GM13976 (cell line): ENCODE measurements at places on chromosomes 3 and 15.

DNA sequence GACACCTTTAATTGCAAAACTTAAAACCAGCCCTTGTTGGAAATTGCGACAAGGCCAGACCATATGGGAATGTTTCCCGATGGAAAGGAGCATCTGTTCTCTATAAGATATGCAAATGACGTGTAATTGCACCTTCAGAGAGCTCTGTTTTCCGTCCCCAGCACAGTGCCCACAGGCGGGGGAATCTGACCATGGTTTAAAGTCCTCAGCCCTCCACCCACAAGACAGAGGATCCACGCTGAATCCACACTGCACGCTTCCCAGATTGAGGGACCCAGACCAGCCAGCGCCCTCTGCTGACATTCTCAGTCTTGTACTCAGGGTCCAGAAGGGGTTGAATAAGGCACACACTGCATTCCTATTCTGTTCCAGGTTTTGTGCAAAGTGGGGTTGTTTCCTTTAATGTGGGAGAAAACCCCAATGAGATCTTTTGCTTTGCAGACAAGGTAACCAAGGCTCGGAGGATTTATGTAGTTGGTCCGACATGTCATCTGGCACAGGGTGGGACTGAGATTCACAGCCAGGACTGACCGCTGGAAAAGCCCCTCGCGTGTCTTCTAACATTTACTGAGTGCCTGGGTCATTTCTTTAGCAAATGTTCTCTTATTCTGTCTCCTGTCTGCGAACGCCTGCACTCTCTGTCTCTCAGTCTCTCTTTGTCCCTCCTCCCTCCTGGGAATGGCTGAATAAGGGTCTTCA lies 36.8 kb upstream of the KLHL25 start:
- DNase-seq = peak; percentile 47

DNA sequence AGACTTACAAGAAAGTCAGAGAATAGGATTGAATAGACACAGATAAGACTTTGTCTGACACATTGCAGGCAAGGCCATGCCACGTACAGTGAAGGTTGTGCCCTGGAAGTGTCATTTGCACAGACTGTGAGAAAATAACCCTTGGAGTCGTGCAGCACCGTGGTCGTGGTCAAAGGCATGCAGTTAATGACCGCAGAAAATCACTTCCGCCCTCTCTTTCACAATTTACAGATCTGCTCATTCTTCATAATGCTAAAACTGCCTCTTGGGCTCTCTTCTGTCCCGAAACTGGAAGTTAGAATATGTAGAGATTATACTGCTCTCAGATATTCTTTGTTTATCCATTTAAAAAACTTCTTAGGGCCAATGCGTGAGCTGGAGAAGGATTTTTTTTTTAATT lies 73.2 kb upstream of the CTXND1 start:
- no peak for DNase-seq

- no peak for DNase-seq
Observed at GRCh38 chr3:196008929-196009328, 73.0 kb downstream of the TFRC start.

GRCh38 chr3:175585898-175586297 lies 726.8 kb downstream of the NAALADL2 start:
- DNase-seq = no peak

- DNase-seq = no peak
Observed at GRCh38 chr15:71658036-71658435, 152.3 kb upstream of the NR2E3 start.

DNA sequence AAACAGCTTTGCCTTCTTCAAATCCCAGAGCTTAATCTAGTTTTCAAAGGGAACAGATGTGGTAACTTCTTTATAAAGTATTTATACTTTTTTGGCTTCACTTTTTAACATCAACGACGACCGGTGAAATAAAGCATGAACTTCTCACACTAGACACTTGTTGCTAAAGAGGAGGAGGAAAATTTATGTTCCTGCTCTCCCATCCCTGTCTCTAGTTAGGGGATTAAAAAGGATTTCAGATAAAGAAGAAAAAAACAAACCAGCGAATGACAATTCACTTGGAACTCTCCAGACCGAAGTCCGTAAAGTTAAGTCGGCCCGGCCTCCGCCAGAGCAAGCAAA lies 672 bp downstream of the NEDD4 start:
- no peak for DNase-seq

- no peak for DNase-seq
Observed at GRCh38 chr3:65625305-65625704, 413.4 kb downstream of the MAGI1 start.

- no peak for DNase-seq
Observed at GRCh38 chr3:14478956-14479550, 61.1 kb downstream of the GRIP2 start.

- no peak for DNase-seq
Observed at GRCh38 chr15:80459380-80459779, 55.2 kb downstream of the ARNT2 start.

DNA sequence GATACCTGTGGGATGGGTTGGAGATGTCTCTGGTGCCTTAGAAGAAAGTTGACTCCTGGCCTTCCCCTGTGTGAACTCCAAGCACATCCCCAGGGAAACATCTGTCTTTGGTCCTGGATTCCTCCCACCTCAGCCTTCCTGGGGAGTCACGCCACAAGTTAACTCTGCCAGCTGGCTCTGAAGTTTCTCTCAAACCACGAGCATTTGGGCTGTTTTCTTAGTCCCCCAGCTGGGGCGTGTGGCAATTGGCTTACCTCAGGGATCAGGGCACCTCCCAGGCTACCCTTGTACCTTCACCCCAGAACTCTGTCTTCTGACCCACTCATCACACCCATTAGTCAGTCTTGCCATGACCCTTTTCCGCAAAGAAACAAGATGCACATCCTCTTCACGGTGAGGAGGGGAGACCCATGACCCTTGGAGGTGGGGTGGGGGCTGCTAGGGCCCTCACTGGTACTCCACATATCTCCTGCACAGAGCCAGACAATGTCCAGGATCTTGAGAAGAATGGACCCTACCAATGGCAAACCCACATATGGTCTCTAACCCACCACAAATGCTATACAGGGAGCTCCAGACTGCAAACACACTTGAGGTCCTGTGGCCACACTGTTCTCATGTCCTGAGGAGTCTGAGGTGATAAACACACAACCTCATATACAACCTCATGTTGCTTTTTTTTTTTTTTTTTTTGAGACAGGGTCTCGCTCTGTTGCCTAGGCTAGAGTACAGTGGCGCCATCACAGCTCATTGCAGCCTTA lies 3.9 kb downstream of the NEIL1 start:
- no peak for DNase-seq

GRCh38 chr3:189393598-189393997 lies 221.8 kb downstream of the TPRG1 start:
- no peak for DNase-seq

DNA sequence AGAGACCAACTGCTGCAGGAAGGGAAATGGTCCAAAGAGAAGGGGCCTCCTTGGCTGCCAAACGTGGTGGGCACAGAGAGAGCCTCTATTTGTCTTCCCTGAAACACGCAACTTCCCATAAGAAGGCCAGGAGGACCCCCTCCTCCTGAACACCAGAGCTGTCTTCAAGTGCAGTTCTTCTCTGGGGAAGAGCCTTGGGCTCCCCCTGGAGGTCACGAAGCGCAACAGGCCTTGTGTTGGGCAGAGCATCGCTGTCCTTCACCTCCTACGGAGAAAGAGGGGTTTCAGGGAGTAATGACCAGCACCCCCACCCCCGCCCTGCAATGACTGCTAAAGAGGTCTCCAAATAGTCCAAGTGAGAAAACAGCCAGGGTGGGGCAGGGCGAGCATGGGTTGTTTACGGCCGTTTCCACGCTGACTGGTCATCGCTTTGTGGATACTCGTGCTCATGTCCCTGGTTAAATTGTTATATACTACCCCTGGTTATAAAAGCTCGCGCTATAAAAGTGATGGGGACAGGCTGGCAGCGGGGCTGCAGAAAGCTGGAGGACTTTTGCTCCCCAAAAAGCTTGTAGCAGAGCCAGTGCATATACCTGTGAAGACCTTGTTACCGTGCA lies 397.5 kb upstream of the ATP10A start:
- DNase-seq = peak; percentile 22

DNA sequence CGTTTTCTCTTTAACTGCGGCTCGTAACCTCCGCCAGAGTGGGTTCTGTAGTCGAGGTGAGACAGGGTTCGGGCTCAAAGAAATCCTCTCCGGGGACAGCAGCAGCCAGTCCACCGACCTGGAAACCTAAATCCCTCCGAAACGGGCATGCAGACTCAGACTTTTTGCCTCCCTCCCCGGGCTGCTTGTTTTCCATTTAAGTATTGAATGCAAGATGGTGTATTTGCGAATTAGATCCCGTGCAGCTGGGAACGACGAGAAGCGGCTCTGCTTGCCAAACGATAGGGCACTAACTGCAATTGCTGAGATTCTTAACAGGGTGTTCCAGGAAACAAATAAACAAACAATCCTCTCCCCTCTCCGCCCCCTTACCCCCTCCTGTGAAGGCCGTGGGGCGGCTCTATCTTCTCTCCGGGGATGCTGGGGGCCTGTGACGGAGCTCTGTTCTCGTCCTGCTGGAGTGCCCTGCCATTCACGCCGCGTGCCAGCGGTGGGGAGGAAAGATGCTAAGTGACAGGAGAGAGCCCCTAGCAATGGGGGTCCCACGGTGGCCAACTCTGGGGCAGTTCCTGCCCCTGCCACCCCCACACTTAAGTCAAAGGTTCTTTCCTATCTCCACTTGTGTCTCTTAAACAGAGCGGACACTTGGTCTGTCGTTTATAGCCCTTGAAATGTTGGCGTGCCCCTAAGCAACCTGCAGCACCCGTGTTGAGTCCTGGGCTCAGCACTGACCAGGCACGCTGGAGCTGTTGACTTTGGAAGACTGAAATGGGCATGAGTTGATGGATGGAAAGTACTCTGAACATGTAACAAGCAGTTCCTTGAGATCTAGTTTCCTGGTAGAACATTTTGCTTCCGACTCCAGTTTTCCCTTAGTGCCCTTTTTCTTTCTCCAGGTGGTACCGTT lies 1.3 kb upstream of the ETV5 start:
- DNase-seq = no peak

GRCh38 chr3:177746337-177746933 lies 549.2 kb upstream of the TBL1XR1 start:
- no peak for DNase-seq

DNA sequence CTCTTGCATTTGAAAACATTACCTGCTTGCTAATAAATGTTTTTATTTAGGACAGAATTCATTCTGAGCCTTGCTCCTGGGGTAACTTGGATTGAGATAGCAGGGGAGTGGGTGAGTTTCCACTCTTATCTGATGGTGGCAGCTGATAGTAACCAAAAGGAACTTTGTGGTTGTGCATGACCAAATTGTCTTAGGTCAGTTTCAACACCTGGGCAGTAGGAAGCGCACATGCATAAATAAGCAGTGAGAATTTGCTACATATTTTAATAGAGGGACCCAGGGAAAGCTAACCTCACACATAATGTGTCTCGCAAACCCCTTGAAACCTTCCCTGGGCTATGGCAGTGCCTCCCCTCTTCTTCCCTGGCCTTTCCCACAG lies 65.4 kb upstream of the XCR1 start:
- DNase-seq = no peak

DNA sequence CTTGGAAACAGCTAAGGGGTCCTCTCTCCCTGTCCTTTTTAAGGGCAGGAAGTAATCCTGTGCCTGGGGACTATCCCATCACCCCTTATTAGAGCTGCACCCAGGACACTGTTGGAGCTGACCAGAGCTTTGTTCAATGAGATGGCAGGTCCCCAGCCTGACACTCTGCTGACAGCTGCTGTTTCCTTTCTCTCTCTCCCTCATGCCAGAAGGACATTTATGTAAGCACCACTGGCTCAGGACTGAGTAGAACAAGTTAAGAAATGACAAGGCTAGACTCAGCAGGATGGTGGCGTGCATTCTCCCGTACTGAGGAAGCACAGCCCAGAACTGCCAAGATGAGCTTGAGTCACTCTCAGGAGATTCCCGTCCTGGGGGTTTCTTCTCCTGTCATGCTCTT lies 17.3 kb downstream of the GJD2 start:
- DNase-seq = no peak

DNA sequence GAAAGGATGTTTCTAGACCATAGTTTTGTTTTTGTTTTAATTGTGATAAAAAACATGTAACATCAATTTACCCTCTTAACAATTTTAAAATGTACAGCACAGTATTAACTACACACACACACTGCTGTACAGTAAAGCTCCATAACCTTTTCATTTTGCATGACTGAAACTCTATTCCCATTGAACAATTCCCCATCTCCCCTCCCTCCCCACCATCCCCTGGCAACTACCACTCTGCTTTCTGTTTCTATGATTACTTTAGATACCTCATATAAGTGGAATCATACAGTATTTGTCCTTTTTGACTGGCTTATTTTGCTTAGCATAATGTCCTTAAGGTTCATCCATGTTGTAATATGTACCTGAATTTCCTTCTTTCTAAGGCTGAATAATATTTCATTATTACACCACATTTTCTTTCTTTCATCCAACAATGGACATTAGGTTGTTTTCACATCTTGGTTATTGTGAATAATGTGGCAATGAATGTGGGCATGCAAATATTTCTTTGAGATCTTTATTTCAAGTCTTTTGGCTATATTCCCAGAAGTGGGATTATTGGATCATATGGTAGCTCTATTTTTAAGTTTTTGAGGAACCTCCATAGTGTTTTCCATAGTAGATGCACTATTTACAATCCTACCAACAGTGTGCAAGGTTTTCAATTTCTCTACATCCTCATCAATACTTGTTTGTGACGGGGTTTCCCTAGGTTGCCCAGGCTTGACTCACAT lies 10.7 kb downstream of the CHST14 start:
- DNase-seq = no peak

- DNase-seq = no peak
Observed at GRCh38 chr3:128112357-128112968, 11.1 kb downstream of the RUVBL1 start.

- no peak for DNase-seq
Observed at GRCh38 chr3:140758791-140759444, 81.1 kb downstream of the TRIM42 start.

DNA sequence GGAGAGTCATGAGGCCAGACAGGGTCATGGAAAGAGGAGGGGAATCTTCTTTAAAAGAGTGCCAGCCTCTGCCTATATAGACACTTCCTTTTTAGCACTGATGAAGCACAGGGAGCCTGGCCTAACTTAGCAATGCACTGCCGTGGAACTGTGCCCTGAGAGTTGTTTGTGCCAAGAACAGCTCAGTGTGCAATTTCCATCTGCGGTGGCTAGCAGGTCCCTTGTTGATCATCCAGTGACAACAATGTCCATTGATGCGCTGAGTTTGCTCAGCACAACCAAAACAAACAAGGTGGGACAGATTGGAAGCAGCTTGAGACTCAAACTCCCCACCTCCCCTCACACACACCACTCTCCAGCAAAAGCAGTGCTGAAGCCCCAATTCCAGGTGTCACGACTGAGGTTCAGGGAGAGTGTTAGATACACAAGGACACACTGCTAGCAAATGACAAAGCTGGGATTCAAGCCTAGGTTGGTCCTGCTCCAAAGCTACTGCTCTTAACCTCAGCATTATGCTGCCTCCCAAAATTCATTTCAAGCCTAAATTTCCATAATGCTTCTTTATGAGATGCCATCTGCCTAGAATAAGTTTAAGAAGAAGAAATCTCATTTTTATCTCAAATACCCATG lies 316.6 kb upstream of the UBE2E2 start:
- no peak for DNase-seq
